ENCODE measurements at places on chromosomes 5 and 9.

DNA sequence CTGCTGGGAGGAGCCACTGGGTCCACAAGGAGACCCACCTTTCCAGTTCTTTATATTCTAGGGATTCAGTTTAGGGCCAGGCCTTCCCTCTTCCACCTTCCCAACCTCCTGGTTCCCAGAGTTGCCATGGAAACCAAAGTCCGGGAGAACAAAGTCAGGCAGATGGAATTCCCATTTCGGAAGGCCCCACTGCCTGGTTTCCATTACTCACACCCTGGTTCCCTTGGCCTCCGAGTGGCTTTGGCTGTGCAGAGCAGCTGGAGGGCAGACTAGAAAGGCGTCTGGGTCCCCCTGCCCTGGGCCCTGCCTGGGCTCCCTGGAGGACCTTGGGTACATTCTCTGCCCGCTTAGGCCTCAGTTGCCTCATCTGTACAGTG, 136.1 kb downstream of the RGS3 start:
- DNase-seq = no peak

GRCh38 chr9:134432471-134432870, 106.2 kb downstream of the RXRA start:
- no peak for DNase-seq

DNA sequence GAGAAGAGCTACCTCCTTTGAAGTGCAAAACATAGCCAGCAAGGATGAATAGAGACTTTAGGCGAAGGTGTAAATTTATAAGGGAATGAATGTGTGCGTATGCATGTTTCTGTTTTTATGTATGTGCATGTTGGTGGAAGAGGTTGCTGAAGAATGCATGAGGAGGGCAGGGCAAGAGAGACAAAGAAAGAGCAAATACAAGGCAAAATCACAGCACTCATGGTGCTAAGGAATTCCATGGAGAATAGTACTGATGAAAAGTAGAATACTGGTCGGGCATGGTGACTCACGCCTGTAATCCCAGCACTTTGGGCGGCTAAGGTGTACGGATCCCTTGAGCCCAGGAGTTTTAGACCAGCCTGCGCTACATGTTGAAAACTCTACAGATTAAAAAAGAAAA, 762.1 kb upstream of the PTPRD start:
- no peak for DNase-seq

- DNase-seq = no peak
Observed at GRCh38 chr5:177404641-177405179, 4.2 kb upstream of the PFN3 start.

DNA sequence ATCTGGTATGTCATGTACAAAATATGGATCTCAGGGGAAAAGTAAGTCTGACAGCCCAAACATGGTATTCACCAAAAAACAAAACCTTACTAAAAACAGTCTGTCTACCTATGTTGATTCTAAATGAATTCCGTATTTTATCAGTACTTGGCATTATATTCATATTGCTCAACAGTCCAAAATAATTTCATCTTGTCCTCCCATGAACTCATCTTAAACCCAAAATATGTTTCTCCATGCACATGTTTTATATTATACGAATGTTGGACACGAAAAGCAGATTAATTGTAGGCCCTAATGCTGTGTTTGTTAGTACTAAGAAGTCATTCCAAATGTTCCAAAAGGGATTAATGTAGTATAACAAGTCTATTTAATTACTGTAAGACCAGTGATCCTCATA, 20.1 kb downstream of the NFIB start:
- no peak for DNase-seq

DNA sequence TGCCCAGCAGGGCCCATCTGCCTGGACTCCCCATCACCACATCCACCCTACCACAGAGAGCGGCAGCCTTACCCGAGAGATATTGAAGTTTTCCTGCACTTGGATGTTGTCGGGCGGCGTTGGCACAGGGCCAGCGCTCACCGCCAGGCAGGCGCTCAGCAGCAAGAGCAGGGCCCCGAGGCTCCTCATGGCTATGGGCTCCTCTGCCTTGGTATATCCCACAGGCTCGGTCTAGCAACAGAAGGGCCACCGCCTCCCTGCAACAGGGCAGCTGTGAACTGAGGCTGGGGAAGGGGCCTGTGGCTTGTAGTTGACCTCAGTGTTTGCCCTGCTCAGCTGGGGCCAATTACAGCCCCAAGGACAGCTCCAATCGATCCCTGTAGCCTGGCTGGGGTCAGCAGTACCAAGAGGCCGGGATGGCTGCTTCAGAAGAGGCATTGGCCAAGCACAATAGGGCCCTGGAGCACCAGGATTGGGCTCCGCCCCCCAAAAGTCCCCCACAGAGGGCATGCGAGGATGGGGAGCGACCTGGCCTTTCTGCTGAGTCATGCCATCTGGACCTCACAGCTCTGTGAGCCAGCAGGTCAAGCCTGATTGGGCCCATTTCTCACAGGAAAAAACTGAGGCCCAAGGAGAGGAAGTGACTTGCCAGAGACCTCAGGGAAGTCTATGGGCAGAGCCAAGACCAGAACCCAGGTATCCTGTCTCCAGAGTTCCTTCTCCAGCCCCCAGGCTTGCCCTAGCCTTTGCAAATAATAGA, at the start of gene AMBP:
Gene AMBP, minus strand, starts transcription at position 280 of the 760 bp plus-strand sequence. Its CDS starts 91 bp downstream, at position 189.
- no peak for DNase-seq

- DNase-seq = no peak
Observed at GRCh38 chr9:38182321-38182720, 113.3 kb upstream of the SHB start.

Measured in H1 (cell line).